ENCODE measurements at places on chromosomes 12 and 14.

- no peak for DNase-seq
Measured at GRCh38 chr14:91744068-91744480, 12.2 kb upstream of the CATSPERB start.

DNA sequence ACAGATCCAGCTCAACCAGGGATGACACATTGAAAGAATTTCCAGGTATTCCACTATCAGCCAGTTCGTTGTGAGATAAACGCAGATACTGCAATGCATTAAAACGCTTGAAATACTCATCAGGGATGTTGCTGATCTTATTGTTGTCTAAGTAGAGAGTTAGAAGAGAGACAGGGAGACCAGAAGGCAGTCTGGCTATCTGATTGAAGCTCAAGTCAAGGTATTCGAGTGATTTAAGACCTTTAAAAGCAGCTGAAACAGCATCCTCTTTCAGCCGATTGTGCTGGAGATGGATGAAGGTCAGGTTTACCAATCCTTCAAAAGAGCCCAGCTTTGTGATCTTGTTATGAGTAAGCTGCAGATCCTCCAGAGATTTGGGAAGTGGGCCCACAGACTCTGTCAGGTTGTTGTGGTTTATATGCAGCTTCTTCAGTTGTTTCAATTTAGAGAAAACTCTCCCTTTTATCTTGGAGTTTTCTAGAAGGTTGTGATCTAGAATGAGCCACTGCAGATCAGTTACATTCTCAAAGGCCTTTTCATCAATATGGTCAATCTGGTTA lies 3.0 kb downstream of the LUM start:
- no peak for DNase-seq

GRCh38 chr14:22842211-22843122 lies 6.1 kb downstream of the MMP14 start:
- DNase-seq = peak; percentile 62

DNA sequence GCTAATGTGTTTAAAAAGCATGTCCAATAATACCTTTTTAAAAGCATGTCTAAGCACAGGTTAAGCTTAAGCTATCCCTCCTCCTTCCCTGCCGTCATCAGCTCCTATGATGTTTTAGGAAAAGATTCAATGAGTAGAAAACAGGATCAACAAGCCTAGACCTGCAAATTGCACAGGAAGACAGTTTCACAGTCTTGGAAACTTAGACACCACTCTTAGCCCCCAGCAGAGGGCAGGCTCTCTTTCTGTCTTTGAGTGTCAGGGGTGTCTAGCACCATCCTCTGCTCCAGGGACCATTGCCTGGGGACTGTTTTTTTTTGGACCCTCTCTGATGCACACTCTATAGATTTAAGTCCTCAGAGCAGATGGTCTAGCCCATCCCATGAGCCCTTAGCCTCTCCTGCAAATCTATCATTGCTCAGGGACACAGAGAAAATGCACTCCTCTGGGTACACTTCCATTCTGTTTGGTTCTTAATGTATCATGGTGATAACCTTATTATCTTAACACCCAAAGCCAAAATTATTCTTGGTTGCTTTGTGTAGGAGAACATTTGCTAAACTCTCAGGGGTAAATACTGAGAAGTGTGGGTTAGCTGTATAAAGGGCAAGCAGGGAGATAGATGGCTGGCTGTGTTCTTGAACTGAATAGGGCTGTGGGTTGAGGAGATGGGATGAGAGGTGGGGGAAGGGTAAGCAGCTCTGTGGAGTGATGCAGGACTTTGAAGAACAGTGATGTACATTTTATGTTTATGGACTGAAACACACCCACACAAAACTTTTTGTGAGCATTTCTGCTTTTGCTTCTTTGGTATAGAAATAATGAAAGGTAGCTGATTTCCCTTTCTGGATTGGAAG lies 259.9 kb upstream of the DDHD1 start:
- no peak for DNase-seq

GRCh38 chr12:6551063-6551461 lies 4.8 kb downstream of the IFFO1 start:
- peak; percentile 85 for DNase-seq

GRCh38 chr12:132925597-132926414 lies 30.3 kb downstream of the ZNF605 start:
- DNase-seq = no peak

DNA sequence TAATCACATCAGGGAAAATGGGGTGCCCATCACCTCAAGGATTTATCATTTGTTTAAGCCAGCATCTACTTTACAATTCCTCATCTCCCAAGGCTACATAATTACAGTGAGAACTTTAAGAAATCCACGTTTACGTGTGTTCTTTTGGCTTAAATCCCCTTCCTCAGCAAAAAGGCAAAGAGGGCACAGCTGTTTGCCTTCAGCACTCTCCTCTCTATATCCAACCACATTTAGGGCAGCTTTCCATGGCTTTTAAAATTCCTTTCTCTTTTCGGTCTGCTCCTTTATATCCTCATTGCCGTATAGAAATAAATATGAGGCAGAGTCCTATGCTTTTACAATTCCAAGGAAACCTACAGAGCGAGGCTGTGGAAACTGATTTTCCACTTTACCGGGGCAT lies 175.9 kb downstream of the EMP1 start:
- no peak for DNase-seq

DNA sequence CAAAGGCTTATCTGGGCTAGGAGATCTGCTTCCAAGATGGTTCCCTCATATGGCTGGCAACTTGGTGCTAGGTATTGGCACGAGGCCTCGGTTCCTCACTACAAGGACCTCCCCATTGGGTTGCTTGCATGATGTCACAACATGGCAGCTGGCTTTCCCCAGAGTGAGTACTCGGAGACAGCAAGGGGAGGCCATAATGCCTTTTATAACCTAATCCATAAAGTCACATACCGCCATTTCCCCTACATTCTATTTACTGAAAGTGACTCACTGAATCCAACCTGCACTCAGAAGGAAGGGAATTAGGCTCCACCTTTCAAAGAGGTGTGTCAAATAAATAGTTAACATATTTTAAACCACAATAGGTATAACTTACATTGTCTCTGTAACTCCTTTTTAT lies 130.9 kb downstream of the SAMD4A start:
- DNase-seq = no peak

- no peak for DNase-seq
Measured at GRCh38 chr12:124224535-124225110, 70.3 kb upstream of the RFLNA start.

DNA sequence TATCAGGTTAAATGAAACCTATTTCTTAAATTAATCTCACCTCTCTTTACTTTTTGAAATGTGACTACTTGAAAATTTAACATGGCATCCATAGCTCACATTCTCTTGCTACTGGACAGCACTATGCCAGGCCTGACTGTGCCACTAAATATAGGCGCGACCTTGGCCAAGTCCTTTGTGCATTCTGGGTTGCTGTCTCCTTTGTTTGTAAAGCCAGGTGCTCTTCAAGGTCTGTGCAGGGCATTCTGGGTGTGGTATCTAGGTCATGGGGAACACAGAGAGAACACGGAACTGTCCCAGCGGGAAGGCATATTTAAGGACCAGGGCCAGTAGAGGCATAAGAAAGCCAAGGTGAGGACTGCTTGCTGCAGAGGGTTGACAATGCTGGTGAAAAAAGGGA lies 121.2 kb downstream of the ZNF664 start:
- no peak for DNase-seq

DNA sequence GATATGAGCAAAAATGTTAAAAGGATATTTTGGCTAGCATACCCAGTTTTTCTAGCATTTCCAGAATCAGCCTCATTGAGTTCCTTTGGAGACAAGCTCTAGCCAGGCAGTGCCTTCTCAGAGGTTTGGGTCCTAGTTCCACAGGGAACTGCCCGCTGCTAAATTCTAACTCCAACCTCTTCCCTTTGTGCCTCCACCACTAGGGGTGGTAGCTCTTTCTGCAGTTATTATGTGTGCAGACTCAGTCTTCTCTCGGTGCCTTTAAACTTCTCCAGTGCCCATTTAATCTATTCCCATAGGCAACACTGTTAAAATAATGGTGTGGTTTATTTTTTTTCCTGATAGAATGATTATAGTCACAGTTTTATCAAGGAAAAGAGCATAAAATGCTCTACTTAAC lies 21.5 kb upstream of the SLC25A3 start:
- no peak for DNase-seq

- no peak for DNase-seq
Measured at GRCh38 chr12:26370098-26370497, 174.7 kb downstream of the SSPN start.

DNA sequence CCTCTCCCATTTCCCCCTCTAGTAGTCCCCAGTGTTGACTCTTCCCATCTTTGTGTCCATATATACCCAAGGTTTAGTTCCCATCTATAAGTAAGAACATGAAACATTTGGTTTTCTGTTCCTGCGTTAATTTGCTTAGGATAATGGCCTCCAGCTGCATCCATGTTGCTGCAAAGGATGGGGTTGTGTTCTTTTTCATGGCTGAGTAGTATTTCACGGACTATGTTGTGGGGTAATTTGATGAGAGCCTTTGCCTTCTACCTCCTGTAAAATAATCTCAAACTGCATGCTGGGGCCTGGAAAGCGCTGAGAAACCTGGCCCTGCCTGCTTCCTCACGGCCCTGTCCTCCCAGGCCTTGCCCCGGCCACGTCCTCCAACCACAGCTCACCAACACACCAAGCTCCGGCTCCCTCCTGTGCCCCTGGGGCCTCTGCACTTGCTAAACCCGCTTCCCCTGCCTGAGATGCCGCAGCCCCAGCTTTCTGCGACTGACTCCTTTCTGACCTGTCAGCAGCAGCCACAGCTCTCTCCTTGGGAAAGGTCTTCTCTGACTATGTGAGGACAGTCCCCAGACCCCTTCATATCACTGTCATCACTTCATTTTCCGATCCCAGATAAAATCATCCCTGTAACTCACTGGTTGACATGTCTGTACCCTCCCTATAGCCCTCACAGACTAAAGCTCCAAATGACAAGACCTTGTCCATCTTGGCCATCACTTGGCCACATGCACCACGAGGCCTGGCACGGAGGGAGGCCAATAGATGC lies 19.8 kb downstream of the ITPK1 start:
- DNase-seq = peak; percentile 81

DNA sequence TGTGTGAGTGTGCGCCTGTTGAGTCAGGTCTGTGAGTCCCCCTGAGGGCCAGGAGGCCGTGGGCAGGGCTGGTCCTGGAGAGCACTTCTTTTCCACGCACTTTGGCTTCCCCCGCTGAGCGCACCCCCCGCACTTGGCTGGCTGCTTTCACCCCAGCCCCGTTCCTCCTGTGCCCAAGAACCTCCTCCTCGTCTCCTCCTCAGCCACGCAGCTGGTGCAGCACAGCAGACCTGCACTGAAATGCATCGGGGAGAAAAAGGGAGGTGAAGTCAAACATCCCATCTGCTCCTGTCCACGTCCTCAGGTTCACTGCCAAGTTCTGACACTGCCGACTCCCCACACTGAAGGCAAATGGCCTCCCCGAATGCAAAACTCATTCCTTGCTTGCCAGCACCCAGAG lies 362.7 kb upstream of the SFSWAP start:
- no peak for DNase-seq

GRCh38 chr14:85531587-85532373 lies 1.8 kb downstream of the FLRT2 start:
- DNase-seq = peak; percentile 92

GRCh38 chr14:23015618-23016017 lies 5.7 kb upstream of the C14orf93 start:
- peak; percentile 57 for DNase-seq

DNA sequence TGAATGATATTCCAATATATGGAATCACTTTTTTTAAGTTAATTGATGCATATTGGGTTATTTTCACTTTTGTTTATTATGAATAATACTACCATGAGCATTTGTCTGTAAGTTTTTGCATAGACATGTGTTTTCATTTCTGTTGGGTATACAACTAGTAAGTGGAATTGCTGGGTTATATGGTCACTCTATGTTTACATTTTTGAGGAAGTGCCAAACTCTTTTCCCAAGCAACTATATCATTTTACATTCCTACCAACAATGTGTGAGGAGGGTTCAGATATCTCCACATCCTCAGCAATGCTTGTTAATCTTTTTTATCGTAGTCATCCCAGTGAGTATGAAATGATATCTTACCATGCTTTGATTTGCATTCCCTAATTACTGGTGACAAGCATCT lies 64.0 kb downstream of the MON2 start:
- no peak for DNase-seq

DNA sequence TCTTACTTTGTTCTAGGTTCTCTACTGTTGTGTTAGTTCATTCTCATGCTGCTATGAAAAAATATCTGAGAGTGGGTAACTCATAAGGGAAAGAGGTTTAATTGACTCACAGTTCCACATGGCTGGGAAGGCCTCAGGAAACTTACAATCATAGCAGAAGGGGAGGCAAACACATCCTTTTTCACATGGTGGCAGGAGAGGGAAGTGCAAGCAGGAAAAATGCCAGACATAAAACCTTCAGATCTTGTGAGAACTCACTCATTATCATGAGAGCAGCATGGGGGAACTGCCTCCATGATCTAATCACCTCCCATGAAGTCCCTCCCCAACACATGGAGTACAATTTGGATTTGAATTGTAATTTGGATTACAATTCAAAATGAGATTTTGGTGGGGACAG lies 69.6 kb downstream of the MGST1 start:
- DNase-seq = no peak

DNA sequence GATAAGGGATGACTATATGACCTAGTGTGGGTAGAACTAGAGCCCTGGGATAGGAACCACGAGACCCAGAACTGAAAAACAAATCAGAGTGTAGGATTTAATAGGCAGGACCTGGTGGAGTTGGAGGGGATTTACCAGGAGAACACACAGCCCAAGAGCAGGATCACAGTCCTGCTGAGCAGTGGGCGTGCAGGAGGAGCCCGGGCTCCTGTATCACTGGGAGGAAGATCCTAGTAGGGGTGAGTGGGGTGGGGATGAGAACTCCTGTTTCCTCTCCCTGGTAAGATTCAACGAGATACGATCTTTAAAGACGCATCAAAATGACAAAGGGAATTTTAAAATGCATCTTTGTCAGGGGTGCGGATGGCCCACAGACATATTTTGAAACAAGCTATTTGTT lies 220.1 kb downstream of the GALC start:
- no peak for DNase-seq

- DNase-seq = peak; percentile 76
Measured at GRCh38 chr14:67411820-67412421, at the start of gene PLEK2. TSS of gene PLEK2 (minus strand) at chr14:67412165. CDS start at chr14:67412059, 106 bp downstream.

DNA sequence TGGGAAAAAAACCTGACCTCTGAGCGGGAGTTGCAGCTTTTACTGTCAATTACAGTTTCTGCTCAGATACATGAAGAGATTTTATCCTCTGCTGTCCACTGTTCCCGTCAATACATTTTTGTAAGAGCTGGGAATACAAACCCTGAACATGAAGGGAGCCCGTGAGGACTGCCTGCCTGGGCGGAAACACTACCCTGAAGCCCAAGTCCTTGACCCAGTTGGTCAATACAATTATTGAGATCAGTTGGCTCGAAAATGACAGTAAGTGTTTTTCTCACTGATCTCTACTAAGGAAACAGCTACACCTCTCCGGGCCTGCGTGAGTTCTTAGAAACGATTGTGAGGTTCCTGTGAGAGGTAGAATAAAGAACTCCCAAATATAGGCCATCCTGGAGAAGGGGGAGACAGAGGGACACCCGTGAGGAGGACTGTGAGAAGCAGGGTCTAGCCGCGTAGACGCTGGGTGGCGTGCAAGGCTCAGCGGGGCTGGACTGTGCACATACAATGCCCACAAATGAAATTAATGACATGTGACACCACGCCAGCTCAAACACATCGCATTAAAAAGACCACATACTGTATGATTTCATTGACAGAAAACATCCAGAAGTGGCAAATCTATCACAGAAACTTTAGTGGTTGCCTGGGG lies 509.5 kb downstream of the TMEM132D start:
- no peak for DNase-seq

Measured in osteoblast (primary cell).